ENCODE measurements at places on chromosomes 2 and 18.

DNA sequence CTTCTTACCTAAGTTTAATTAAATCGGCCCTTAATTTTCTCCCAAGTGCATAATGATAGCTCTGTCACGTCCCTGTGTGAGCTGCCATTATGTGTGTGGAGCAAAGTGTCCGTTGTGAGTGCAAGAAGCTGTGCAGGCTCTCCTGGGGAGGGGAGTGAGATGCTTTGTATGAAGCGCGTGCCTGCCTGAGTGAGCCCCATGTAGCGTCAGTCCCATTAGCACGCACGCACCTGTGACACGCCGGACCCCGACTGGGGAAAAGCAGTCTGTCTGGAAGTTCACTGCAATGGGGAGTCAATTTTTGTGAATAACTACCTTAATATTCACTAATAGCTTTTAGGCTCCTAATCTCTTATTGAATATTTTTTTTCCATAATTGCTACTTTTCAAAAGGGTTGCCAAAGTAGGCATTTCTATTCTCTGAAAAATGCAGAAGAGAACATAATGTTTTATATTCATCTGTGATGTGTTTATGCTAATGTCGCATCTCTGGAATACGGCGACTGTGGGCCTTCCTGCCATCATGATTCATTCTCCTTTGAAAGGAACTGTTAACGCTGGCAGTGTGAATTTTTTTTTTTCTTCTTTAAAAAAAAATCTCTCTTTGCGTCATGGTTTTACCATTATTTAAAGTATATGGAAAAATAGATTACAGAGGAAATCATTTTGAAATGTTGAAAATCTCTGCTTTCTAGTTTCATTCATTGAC is 157.7 kb downstream of the COL4A4 start:
- no peak for DNase-seq

GRCh38 chr18:47512726-47513435 is 261.4 kb upstream of the SKOR2 start:
- no peak for DNase-seq

GRCh38 chr2:10079266-10079869 is 843 bp downstream of the CYS1 start:
- no peak for DNase-seq

- no peak for DNase-seq
These were observed 19.2 kb downstream of the PPP4R3B start for GRCh38 chr2:55598056-55598795.

- no peak for DNase-seq
These were observed 5.3 kb downstream of the SPC25 start for GRCh38 chr2:168884975-168885374.

GRCh38 chr2:19711470-19712372 is 190.1 kb downstream of the TTC32 start:
- no peak for DNase-seq

DNA sequence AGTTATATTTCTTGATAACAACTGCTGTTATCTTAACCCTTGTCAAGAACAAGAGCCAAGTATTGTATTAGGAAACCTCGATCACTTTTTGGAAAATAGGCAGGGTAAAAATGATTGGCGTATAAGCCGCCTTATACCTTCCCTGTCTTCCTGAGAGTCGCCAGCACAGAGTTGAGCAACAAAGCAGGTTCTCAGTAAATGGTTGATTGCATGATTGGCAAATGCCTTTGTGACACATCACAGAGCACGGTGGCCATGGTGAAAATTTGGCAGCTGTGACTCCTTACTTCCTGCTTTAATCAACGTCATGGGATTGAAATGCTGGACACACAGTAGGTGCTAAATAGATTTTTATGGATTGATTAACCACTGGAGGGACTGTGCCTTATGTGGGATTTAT is 3.9 kb upstream of the KLHL29 start:
- DNase-seq, result peak; percentile 13

GRCh38 chr18:8253944-8254343 is 355.3 kb upstream of the RAB12 start:
- DNase-seq, result no peak

DNA sequence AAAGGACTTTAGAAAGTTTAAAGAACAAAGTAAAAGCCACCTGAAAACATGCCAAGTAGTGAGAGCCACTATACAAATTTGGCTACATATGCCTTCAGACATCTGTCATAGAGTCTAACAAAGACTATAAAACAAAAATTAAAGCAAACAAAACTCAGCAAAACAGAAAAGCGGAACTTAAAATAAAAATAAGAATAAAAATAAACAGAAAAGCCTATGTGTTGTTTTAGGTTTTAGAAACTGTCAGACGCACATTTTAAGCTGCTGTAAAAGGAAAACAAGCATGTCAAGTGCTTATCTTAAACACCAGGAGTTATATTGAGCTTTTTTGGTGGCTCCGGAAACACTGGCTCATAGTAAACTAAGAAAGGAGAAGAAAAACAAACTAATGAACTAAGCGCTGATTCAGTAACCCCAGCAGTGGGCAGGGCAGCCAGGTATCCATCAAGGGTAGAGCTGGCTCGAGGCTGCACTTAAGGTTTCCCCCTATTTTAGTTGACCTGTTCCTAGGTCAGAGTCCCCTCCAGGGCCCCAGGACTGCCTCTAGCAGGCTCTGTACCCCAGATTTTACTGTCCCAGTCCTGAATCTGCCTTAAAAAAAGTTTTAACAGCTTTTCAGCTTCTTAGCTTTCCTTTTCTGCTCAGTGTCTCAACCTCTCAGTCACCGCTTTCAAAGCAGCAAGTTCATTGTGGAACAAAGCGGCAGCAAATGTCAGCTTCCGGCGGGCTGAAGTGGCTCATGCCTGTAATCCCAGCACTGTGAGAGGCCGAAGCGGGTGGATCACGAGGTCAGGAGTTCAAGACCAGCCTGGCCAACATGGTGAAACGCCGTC is 15.4 kb upstream of the RMC1 start:
- DNase-seq, result peak; percentile 28

GRCh38 chr2:233093721-233094120 is 33.6 kb downstream of the INPP5D start:
- DNase-seq, result no peak

DNA sequence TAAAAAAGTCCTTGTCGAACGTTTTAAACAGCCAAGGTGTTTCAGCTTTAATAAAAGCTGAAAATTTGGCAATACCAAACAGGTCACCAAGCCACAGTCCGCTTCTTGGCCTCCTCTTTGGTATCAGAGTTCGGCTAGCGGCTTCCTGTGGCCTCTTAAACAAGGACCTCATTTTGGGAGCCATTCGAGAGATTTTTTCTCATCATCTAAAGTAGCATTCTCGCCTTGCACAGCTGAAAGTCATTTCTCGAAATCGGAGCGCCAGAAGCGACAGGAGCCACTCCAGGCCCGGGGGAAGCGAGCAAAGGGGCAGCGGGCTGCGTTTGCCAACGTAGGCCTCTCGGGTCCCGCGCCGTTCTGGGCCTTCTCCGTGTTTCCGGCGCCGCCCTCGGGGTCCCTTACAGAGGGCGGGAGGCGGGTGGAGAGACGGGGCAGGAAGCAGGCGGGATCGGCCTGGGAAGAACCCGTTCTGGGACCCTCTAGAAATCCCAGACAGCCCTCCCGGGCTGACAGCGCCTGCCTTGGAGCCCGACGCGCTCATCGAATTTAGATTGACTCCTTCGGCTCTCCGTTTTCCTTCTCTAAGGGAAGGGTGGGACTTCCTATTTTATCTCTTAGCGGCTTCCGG is 522 bp upstream of the ZNF407 start:
- no peak for DNase-seq

DNA sequence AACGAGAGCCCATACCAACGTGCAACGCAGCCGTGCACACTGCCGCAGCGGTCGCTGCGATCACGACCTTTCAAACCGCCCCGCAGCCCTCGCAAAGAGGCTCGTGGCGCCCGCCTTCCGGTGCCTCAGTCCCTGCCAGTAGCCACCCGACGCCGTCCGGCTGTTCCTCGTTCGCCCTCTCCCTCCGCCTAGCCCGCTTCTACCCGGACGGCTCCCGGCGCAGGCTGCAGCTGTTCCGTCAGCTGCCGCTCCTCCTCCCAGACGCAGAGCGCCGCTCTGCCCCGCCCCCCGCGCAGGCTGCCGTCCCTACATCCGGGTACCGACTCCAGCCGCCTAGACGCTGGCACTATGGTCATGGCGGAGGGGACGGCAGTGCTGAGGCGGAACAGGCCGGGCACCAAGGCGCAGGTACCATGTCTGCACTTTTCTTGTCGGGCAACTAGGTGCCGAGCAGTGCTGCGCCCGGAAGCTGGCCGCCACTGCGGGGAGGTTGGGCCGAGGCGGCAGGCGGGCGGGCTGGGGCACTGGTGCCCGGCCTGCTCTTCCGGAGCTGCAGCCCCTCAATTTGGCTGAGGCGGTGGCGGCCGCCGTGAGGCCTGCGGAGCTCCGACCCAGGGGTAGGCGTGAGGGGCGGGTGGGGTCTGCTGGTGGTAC is at the start of gene MOB4:
MOB4 (plus strand) TSS at position 328 of the 654 bp plus-strand sequence; CDS start at position 349, 21 bp downstream.
- DNase-seq, result peak; percentile 93

DNA sequence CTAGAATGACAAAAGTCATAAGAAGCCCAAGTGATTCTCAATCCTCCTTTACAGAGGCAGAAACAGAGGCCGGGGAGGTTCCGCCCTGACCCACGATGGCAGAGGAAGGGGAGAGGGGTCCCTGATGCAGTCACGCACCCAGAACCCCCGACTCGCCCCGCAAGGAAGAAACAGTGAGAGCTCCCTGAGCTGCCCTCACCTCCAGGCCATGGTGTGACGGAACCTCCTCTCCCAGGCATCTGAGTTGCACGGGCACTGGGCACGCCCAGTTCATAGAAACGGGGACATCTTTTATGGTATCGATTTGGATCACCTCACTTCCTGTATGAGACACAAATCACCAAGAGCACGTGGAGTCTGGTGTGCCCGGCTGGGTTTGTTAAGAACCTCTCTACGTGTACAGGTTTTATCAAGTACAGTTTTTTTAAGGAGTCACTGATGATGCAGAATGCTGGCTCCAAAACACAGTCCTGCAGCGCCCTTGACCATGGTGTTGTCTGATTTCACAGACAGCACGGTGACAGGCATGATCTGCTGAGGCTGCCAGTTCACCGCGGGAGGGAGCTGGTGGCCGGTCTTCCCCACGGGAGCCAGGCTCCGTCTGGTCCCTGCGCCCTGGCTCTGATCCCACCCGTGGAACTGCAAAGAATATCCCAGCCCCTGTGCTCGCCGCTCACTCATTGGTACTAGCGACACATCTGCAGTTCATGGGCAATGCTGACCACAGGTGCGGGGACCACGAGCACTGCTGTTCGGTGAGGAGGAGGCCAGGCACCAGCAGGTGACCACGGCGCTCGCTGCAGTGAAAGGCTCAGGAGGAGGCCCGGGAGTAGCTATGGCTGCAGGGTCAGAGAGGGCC is 35.6 kb downstream of the PXDN start:
- DNase-seq, result no peak

- DNase-seq, result no peak
These were observed 62.0 kb downstream of the ANKRD44 start for GRCh38 chr2:197248623-197249022.

GRCh38 chr2:137957033-137957432 is 7.2 kb upstream of the HNMT start:
- no peak for DNase-seq

- no peak for DNase-seq
These were observed 727.6 kb upstream of the SOX11 start for GRCh38 chr2:4964579-4964978.

- DNase-seq, result peak; percentile 13
These were observed 23.7 kb upstream of the SPP2 start for GRCh38 chr2:234026693-234027254.

DNA sequence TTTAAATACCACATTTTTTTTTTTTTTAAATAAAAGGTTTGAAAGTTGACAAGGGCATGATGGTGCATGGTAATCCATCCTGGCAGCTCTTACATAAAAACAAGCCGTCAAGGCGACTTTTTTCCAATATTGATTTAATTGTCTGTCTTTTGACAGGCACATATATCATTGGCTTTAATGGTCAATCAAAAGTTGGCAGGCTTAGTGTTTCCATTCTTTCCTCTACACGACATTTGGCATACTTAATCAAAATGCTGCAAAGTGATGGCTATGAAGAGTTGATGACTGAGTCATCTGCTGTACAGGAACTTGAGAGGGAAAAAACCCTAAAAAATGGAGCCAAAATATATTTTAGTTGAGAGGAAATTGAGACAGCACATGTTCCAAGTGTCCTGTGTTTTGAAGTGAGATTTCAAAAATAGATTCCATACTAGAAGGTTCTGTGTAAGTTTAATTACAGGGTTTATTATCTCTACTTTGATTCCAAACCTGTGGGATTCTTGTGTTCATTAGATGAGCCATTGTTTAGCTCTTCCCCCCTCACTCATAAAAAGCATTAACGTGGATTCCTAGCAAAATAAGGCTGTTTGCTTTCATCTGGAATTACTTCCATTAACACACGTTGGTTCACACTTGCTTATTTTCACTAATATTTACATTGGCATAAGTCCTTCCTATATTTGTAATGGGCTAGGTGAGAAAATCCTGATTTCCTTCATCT is 3.2 kb downstream of the TSHZ1 start:
- no peak for DNase-seq

GRCh38 chr2:113039719-113040118 is 12.9 kb downstream of the IL36B start:
- DNase-seq, result no peak

DNA sequence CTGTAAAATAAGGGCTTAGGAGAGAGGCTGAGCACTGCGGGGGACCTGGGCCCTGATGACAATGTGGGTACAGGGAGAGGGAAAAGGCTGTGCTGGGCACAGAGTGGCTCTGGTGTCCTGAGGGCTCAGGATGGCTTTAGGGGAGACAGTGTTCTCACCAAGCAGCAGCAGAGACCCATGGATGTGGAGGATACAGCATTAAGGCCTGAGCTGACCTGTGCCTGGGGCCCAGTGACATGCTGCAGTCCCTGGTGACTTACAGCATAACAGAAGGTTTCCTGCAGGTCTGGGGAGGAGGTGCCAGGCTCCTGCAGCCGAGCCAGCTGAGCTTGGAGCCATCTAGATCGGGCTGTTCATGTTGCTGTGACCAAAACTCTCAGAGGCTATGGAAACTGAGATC is 191.3 kb upstream of the SMAD2 start:
- no peak for DNase-seq

DNA sequence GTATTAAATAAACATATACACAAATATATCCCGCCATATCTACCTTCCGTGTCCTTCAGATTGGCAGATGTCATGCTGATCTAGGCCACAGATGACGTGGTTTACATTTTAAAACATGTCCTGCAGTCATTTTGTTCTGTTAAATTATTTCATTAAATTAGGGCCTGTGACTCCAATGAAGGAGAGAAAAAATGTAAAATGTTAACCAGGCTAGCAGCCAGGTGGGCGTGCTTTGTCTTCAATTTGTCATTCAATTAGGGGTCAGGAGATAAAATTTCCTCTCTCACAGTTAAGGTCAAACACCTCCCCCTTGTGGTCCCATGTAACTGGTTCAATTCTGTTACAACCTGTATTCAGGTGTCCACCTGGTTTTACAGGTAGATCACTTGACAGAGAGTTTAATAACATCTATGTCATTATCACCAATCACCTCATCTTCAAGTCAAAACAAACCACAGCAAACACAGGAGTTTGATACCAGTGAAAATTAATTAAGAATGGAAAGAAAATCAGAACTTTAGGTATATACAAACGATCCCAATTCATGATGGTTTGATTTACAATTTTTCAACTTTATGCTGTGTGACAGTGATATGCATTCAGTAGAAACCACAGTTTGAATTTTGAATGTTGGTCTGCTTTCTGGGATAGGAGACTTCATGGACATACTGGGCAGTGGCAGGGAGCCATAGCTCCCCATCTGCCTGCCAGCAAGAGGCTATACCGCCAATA is 339.4 kb downstream of the CMPK2 start:
- no peak for DNase-seq
